ENCODE measurements at places on chromosomes 5 and 9.
A peak's percentile ranks its signal among the peaks of the same experiment; 100 is the strongest.

- no peak for DNase-seq
Observed at GRCh38 chr9:136625101-136626065, 37.3 kb upstream of the EGFL7 start.

- DNase-seq = no peak
Observed at GRCh38 chr5:122727112-122727541, 47.8 kb upstream of the SNX2 start.

DNA sequence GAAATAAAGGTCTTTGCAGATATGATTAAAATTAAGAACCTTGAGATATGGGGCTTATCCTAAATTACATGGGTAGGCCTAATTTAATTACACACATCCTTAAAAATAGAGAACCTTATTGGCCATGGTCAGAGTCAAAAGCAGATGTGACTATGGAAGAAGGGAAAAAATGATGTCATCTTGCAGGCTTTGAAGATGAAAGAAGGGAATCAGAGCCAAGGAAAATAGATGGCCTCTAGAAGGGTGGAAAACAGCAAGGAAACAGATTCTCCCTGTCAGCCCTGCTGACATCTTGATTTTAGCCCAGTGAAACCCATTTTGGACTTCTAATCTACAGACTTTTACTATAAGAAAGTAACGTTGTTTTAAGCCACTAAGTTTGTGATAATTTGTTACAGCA, 37.6 kb upstream of the KCNN2 start:
- DNase-seq = no peak

- no peak for DNase-seq
Observed at GRCh38 chr5:168348084-168348414, 56.6 kb downstream of the WWC1 start.

DNA sequence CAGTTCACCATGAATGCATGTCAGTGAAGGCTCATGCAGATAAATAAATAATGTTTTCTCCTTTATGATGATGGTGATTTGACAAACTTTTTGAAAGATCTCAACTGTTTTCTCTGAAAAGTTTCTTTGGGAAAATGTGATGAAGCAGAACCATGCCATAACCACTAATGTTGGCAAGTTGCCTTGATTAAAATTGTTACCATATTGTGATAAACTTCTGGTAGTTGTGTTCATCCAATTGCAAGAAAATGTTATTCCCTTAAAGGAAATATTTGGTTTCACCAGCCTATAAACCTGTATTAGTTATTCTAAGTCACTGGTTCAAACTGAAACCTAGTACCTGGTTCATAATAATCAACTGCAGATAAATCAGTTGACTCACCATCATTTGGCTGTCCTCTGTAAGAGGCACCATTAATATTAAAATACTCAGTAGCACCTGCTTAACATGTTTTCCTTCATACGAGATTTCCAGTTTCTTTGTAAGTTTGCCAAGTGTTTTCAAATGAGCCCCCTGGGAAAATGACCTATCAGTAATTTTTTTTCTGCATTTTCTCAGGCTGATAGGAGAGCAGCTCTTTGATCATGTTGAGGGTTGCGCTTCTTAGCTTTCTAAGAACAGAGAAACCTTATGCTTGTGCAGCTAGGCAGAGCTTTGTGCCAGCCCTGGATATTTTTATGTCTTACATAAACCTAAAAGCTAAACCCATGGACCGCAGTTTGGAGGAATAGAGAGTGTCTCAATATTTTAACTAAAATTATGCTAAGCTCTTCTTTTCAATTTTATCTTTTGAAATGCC, 88.0 kb downstream of the LURAP1L start:
- DNase-seq = no peak

- no peak for DNase-seq
Observed at GRCh38 chr5:42074353-42074752, 149.3 kb downstream of the FBXO4 start.

GRCh38 chr9:114655689-114656088, 1.9 kb downstream of the TEX53 start:
- no peak for DNase-seq

- no peak for DNase-seq
Observed at GRCh38 chr9:13956107-13956506, 357.8 kb downstream of the NFIB start.

GRCh38 chr9:36781533-36781932, 208.8 kb downstream of the MELK start:
- DNase-seq = no peak

DNA sequence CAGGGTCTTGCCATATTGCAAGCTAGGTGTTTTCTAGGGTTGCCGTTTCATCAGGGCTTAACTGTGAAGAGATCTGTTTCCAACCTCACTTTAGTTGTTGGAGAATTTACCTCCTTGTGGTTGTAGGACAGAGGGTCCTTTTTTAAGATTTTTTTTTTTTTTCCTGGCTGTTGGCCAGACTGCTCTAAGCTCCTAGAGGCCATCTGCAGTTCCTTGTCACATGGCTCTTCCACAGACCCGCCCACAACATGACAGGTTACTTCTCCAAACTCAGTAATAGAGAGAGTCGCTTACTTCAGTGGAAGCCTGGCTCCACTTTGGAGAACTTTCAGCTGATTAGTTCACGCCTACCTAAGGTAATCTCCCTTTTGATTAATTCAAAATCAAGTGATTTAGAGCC, 543.7 kb downstream of the DMRTA1 start:
- peak; percentile 87 for DNase-seq

DNA sequence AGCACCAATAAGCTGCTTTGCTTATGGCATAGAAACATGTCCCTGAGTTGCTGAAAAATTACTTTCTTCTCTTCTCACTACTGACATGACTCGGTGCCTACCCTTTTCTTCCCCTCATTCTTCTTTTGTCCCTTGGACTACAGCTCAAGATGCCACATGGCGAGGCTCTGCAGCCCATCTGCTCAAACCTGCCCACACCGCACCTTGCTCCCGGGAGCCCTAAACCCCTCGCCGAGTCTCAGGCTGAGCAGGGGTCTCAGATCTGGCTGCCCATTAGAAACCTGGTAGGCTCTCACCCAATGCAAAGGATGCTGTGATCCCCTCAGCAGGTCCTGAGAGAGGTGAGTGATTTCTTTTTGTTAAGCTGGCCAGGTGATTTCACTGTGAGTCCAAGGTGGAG, 251.7 kb upstream of the IRX1 start:
- no peak for DNase-seq

DNA sequence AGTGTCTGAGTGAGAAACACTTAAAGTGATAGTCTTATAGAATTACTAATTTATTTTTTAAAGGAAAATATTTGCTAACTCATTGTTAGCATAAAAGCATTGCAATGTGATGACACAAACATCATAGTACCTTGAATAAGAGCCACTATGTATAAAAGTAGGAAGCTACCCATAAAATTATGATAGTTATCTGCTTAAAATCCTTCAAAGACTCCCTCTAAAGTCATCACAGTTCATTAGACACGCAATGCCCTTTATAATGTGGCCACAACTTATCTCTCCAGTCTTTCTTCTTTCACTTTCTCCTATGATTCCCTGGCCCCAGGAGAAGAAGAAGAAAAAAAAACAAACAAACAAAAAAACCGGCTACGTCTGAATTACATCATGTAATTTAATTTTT, 1144.0 kb upstream of the NUDT12 start:
- no peak for DNase-seq

- DNase-seq = no peak
Observed at GRCh38 chr9:129321286-129322021, 143.4 kb upstream of the IER5L start.

GRCh38 chr9:16320338-16320902, 550.0 kb downstream of the BNC2 start:
- no peak for DNase-seq
